ENCODE measurements at places on chromosomes 5 and 9.

DNA sequence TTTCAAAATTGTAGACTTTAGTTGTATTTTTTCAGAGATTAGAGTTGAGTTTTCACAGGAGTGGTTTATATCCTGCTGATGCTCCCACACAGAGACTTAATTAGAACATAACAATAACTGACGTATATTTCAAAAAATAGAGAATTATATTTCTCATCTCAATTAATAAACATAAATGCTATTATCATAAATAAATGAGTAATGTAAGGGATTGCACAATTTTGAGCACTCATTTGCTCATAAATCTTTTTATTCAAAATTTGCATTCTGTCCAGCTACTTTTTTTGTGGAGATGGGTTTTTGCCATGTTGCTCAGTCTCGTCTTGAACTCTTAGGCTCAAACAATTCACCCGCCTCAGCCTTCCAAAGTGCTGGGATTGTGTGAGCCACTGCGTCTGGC lies 515.7 kb upstream of the RORB start:
- DNase-seq = no peak

- no peak for DNase-seq
Measured at GRCh38 chr9:121640076-121640475, 11.4 kb upstream of the DAB2IP start.

DNA sequence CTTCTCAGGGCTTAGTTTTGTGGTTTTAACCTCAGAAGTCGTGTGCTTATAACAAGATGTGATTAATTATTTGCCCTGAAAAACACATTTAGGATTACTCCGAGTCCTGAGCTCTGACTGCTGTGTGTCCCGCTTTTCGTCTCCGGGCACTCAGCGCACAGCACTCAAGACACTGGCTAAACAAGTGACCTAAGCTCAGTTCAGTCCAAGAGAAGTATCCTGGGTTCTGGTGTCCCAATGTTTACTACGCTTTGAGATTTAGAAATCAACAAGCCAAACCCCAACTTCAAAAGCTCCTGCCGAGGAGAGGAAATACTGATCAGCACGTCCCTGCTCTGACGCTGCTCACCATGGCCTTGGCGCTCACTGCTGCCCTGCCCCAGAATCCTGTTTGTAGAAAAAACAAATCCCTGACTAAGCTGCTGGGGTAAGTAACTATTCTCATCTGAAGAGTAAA lies 53.2 kb downstream of the IPPK start:
- DNase-seq = no peak

DNA sequence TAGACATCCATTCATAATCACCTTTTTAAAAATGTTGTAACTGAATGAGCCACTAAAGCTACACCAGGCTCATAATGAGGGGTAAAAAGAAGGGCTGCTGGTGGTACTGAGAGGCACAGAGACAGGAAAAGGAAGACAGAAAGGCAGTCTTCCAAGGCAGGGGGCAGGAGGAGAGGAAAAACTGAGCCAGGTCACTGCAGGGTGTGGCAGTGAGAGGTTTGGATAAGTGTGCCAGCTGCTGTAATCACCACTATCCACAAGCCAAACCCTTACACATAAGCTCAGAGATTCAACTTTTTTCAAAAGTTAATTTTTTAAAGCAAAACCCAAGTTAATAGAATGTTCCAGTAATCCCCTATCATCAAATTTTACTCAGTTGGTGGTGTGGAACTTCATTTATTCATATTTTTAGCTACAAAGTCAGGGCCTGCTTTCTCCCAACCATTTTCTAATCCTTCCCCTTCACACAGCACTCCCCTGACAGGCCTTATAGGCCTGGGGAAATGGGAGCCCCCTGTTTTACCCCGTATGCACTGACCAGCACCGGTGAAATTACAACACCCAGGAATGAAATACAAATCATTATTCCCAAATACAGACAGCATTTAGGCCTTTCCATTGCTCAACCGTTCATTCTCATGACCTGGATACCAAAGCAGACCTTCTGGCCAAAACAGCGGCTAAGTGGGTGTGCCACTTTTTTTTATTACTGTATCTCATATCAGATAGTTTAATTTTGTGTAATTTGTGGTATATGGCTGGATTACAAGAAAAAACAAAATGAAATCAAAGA lies 76.3 kb downstream of the EFNA5 start:
- no peak for DNase-seq
